Memory B cell (primary cell): ENCODE measurements at places on chromosomes 3 and 15.

DNA sequence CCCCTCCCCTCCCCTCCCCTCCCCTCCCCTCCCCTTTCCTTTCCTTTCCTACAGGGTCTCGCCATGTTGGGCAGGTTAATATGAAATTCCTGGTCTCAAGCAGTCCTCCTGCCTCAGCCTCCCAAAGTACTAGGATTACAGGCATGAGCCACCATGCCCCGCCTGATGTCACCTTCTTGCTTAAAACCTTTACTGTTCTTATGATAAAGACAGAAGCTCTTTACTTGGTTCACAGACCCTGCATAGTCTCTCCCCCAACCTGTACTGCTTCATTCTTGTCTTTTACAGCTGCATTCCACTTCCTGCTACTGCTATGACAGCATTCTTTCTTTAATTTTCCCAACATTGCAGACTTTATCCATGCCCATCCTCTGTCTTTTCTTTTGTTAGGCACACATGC lies 20.8 kb downstream of the MED12L start:
- no peak for DNase-seq

DNA sequence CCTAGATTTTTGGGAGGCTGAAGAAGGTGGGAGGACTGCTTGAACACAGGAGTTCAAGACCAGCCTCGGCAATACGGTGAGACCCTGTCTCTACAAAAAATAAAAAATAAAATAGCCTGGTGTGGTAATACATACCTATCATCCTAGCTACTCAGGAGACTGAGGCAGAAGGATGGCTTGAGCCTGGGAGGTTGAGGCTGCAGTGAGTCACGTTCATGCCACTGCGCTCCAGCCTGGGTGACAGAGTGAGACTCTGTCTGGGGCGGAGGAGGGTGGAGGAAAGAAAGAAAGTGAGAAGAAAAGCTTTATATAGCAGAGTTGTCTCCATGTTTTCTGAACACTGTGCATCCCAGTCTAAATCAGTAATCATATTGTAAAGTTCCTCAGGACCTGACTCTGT lies 301.4 kb upstream of the CNTN6 start:
- no peak for DNase-seq

GRCh38 chr3:172201136-172201869 lies 161.9 kb downstream of the FNDC3B start:
- DNase-seq = no peak

- no peak for DNase-seq
These were observed 120.3 kb upstream of the SUCLG2 start for GRCh38 chr3:67774676-67775075.

DNA sequence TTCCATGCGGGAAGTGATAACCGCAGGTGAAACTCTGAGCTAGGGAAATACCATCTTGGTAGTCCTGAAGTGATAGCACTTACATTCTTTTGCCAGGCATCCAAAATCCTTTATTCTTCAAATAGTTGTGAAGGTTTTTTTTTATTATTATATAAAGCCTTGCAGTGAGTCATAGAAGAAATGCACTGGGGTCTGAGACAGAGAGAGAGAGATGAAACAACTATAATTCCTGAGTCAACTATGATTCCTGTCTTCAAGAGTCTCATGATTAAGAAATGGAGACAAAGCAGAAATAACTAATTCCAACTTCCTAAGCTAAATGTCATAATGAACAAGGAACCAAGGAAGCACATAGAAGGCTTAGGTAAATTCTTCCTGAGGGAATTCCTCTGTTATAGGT lies 495.6 kb downstream of the LPP start:
- no peak for DNase-seq

DNA sequence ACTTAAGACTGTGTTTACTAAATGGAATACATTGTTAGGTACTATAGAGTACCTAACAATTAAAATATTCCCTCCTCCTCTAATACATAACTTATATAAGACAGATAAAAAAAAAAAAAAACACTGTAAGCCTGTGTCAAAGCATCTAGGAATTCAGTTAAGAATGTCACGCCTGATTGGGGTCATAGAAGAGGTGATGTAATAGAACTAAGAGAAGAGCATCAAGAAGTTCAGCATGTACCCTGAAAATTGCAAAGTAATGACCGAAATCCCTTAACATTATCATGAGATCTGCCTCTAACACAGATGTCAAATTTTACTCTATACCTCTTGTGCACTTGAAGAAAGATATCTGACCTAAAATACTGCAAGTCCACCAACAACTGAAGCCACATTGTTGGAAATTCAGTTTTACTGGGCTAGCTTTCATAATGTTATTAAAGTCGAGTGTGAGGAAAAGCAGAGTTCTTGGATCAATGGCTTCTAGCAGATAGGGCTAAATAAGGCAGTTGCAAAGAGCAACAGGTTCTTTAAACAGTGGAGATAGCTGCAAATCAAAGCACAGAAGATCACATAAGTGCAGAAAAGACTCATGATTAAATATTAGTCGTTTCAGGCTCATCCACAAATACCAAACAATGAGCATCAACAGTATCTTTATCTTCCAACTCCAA lies 75.0 kb downstream of the TBL1XR1 start:
- DNase-seq = no peak

DNA sequence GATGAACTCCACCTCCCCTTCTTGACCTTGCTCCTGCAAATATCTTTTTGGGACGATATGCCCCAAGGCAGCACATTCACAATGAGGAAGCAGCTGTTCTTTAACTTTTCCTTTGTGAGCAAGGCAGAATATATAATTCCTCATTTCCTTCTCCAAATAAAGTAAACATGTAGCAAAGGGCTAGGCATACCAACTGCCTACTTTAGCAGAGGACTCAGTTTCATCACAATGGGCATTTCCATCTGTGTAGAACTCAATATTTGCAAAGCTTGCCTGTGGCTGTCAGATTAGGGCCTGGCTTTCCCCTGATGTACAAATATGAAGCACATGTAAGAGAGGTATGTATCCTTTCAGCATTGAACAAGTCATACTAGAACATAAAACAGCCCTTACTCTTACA lies 366.9 kb downstream of the RSL24D1 start:
- DNase-seq = no peak

DNA sequence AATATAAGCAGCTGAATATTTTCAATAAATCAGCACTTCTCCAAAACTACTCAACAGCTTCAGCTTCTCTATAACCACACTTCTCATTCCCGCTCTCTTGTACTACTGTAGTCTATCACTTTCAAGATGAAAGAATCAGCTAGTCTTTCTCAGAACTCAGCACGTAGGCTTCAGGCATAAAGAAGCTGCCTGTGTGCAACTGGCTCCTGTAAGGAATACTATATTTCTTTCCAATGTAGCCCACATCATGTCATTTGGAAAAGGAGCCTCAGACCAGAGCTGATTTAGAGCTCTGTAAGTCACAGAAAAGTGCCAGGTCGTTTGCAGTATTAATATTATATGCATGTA lies 62.3 kb downstream of the FMN1 start:
- no peak for DNase-seq

DNA sequence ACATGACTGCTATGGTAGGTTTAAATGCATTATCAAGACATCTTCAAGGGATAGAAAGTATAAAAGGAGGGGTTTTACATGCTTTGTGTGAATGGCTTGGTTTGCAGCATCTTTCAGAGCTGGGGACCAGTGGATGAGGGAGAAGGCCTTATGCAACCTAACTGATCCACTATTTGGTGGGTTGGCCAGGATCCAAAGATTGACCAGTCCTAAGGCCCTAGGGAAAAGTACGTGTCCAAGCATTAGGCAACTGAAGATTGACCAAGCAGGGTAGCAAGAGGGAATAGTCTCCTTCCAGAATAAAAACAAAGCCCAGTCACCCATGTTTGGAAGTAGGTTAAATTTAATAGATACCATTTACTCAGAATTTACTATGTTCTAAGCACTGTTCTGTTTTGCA lies 509.3 kb downstream of the EPHB1 start:
- DNase-seq = no peak

- DNase-seq = no peak
These were observed 296.2 kb downstream of the KBTBD8 start for GRCh38 chr3:67294341-67294740.

DNA sequence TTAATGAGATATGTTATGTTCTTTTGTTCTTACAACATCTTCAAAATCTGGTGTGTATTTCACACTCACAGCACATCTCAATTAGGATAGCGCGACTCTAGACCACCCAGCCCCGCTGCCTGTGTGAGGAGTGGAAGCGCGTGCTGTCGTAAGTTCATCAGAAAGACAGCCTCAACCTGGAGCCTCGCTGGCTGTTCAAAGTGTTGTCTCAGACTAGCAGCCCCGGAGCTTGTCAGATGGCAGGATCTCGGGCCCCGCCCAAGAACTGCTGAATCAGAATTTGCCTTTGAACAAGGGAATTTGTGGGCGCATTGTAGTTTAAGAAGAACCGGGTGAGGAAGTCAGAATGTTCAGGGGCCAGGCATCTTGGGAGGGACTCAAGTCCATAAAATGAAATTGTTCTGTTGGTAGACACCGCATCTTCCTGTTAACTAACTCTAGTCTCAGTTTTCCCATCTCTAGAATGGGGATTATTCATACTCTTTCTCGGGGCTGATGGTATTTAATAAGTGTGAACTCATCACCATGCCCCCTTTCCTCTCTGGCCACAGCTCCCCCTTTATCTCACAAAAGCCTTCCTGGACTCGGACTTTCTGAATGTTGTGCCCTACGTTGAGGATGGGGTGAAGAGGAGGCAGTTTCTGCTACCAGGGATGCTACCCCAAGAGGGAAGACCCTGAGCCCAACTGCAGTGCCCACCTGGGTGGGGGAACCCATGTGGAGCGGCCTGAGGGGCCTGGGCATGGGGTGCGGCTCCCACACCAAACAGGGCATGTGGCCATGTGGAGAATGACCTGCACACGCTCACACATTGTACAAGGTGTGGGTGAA lies 40.4 kb downstream of the BHLHE40 start:
- DNase-seq = no peak

- DNase-seq = no peak
These were observed 97.1 kb upstream of the SNRPA1 start for GRCh38 chr15:101391981-101392640.

DNA sequence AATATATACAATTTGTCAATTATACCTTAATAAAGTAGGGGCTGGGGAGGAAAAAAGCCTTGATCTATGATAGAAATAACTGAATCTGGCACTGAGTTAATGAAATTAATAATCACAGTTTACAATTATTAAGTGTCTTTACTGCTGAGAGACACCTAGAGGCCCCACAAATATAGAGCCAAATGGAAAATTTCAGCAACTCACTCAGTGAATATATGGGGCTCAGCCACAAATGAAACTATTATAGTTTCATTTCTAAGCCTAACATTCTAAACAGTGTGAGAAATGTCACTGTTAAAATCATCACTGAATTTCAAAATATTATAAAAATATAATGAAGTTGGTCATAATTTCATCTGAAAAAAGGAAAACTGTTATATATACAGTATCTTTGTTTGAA lies 40.3 kb downstream of the GNB4 start:
- DNase-seq = no peak

- no peak for DNase-seq
These were observed 3.6 kb upstream of the RBPMS2 start for GRCh38 chr15:64779024-64779423.

GRCh38 chr15:94701281-94701985 lies 470.1 kb downstream of the MCTP2 start:
- DNase-seq = no peak

DNA sequence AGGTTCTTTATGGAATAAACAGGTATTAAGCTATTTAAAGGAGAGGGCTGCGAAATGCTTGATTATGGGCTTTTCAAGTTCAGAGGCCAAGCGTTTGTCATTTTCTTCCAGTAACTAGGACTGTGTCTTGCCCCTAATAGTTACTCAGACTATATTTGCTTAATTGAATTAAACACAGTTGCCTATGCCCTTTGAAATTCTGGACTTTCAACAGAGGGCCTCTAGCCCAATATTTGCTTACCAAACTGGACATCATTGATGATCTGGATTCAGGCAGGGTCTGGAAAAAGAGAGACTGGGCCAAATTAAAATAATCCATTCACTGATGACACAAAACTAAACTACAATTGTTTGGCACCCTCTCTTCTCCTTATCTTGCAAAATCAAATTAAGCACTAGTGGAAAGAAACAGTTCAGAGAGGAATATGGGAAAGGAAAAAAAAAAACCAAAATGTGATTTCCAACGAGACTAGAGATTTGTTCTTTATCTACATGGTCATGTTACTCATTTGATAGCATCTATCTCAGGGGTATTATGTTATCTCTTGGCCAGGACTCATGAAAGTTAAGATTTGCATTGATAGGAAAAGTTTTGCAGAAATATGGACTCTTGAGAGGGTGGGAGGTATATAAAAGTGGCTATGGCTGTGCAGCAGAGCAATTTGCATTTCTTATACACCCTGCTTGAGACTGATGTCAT lies 75.1 kb upstream of the TSEN2 start:
- no peak for DNase-seq

- no peak for DNase-seq
These were observed 84.8 kb downstream of the SERPINI1 start for GRCh38 chr3:167820102-167820865.

GRCh38 chr15:101323793-101324523 lies 28.9 kb upstream of the SNRPA1 start:
- no peak for DNase-seq

- no peak for DNase-seq
These were observed 282.6 kb downstream of the KLF13 start for GRCh38 chr15:31609258-31609681.

DNA sequence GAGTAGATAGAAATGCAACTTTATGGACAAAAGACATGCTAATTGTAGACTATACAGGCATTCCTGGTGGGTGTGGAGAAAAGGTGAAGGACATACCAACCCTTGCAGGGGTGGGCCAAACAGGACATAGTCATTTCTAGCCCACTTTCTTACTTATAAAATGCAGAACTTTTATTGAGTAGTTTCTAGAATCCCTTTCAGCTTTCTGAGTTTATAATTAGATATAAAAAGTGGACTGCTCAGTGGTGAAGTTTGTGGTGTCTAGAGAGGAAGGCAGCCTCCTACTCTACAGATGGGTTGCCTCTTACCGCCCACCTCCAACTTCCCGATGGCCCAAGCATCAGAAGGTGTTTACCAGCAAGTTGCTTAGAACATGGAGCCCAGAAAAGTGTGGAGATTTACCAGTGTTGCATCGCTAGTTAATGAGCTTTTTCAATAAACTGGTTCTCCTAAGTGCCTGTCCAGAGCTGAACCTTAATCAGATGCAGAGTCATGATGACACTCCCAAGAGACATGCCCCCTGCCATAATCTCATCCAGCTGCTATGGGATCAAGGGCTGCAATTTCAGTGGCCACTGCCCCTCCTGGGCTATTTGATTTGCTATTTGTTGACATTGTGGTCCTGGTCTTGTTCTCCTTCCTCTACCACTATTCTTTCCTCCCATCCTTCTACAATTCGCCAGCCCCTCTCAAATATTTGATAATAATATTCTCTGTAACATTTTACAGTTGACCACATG lies 77.5 kb upstream of the STRIT1 start:
- DNase-seq = no peak
